ENCODE measurements at places on chromosomes 13 and 19. TPM values are rescaled to one million over a fixed set of nuclear protein-coding genes. Genes with fewer than 3 reads are reported as not detected.

The ZNF723 gene
- not detected for total RNA-seq

The GJB2 gene
- total RNA-seq: not detected

The ELAVL3 gene
- total RNA-seq: not detected

DNA sequence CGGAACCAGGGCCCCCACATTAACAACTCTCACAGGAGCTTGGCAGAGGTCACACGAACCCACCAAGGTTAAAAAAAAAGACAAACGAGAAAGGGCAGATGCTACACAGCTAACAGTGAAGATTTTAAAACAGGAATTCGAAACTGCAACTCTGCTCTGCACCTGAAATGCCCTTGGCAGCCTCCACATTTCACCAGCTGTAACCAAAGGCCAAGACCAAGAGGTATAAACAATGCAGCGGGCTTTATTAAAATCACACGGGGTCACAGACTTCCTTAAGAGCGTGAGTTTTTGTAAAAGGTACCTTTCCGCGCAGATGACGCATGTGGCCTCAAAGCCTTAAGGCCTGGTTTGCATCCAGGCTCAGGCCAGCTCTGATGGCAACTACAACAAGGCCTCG, 88.2 kb downstream of the STK24 start:
- H3K27me3 ChIP-seq: no peaks in the 10 kb centered on the region
- H3K36me3 ChIP-seq: no peaks in the 10 kb centered on the region
- no peak for DNase-seq
- H3K4me1 ChIP-seq: peaks cover 92% of the 10 kb centered on the region
- no peak overlapping the region for H3K27ac ChIP-seq
- H3K4me3 ChIP-seq: no peak overlapping the region

- H3K4me1 ChIP-seq: no peaks in the 10 kb centered on the region
- no peak overlapping the region for H3K27ac ChIP-seq
- no peak overlapping the region for H3K4me3 ChIP-seq
- H3K36me3 ChIP-seq: no peaks in the 10 kb centered on the region
Measured at GRCh38 chr13:38641164-38641948, 45.5 kb upstream of the FREM2 start.

- H3K36me3 ChIP-seq: peaks cover 3% of the 10 kb centered on the region
- peaks cover 15% of the 10 kb centered on the region for H3K4me1 ChIP-seq
- no peaks in the 10 kb centered on the region for H3K27me3 ChIP-seq
- DNase-seq: no peak
- no peak overlapping the region for H3K4me3 ChIP-seq
- H3K27ac ChIP-seq: no peak overlapping the region
Measured at GRCh38 chr13:114309806-114310410, 4.4 kb upstream of the CHAMP1 start.

DNA sequence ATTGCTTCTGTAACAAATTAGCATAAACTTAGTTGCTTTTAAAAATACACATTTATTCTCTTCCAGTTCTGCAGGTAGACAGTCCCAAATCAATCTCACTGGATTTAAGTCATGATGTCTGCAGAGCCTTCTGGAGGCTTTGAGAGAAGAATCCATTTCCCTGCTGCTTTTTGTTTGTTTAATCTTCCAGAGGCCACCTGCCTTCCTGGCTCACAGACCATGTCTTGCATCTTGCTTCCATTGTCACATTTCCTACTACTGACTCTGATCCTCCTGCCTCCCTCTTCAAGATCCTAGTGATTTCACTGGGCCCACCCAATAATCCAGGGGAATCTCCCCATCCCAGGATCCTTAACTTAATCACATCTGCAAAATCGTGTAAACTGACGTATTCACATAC, 473.3 kb downstream of the ITGBL1 start:
- H3K27me3 ChIP-seq: no peaks in the 10 kb centered on the region
- no peaks in the 10 kb centered on the region for H3K4me1 ChIP-seq
- H3K36me3 ChIP-seq: no peaks in the 10 kb centered on the region
- DNase-seq: no peak
- no peak overlapping the region for H3K27ac ChIP-seq

DNA sequence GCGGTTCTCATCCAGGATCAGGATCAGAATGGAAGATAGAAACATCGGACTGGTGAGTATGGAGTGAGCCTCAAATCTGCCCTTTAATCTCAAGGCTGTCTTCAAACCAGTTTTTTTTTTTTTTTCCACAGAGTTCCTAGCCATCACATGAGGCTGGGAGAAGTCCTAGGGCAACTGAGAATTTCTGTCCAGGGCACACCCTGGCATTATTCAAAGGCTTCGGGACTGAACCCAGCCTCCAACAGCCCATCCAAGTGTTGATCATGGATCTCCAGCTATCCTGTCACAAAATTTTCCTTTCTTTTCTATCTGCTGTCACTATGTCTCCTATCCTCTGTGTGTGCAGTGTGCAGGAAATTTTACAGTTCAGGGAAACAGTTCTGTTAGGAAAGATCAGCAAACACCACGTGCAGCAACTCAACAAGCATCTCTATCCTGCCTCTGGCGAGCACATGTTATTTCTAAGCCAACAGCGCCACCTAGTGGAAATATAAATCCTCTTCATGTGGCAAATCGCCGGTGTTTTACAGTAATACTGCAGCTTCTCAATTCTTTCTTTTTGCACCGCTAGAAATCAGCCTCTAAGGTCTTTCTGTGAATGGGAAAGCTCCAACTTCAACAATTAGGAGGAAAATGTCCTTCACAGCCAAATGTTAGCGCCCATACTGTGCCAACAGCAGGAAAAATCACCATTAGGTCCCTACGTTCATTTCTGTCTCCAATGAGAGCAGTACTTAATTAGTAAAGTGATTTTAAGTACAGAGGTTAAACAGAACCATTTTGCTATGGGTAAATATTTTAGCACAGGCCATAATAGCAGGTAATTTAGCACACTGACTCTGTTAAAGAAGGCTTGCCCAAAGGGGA, 21.4 kb upstream of the ZNF181 start:
- H3K36me3 ChIP-seq: no peaks in the 10 kb centered on the region
- DNase-seq: peak; percentile 64
- H3K27me3 ChIP-seq: no peaks in the 10 kb centered on the region
- no peak overlapping the region for H3K27ac ChIP-seq

GRCh38 chr13:80901111-80901510, 560.2 kb upstream of the SPRY2 start:
- H3K27ac ChIP-seq: no peak overlapping the region
- no peaks in the 10 kb centered on the region for H3K4me1 ChIP-seq
- no peak for DNase-seq
- H3K27me3 ChIP-seq: no peaks in the 10 kb centered on the region

GRCh38 chr13:93147946-93148345, 78.7 kb upstream of the GPC6 start:
- no peak overlapping the region for H3K27ac ChIP-seq
- H3K4me1 ChIP-seq: no peaks in the 10 kb centered on the region
- DNase-seq: no peak
- no peaks in the 10 kb centered on the region for H3K27me3 ChIP-seq
- no peak overlapping the region for H3K4me3 ChIP-seq
